ENCODE measurements at places on chromosomes 6 and 20. TPM values are rescaled to one million over a fixed set of nuclear protein-coding genes. Genes with fewer than 3 reads are reported as not detected.
A peak's percentile ranks its signal among the peaks of the same experiment; 100 is the strongest.

The HEY2 gene
- 2.2 TPM for total RNA-seq

The DSP gene
- 119 TPM for total RNA-seq

- H3K27me3 ChIP-seq: no peaks in the 10 kb centered on the region
- DNase-seq: peak; percentile 66
- H3K36me3 ChIP-seq: no peaks in the 10 kb centered on the region
- no peak overlapping the region for H3K27ac ChIP-seq
These were observed 104.7 kb downstream of the TMEM242 start for GRCh38 chr6:157218371-157219198.

DNA sequence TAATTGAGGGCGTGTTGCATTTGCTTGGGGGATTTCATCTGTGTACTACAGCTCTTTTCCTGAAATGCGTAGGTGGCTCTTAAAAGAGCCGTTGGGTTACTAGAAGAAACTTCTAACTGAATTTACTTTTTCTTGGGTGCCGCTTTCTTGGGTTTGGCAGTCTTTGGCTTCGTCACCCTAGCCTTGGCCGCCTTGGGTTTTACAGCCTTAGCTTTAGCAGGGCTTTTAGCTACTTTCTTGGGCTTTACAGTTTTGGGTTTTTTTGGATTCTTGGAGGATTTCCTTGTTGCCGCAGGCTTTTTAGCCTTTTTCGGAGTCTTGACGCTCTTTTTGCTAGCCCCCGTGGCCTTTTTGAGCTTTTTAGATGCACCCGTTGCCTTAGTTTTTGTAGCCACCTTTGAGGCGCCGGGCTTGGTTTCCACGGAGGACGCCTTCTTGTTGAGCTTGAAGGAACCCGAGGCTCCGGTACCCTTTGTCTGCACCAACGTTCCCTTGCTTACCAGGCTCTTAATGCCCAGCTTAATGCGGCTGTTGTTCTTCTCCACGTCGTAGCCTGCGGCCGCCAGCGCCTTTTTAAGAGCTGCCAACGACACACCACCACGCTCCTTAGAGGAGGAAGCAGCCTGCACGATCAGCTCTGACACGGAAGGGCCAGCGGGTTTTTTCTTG lies 54.5 kb downstream of the TRIM38 start:
- peak overlapping the region; percentile 70 for H3K4me3 ChIP-seq
- no peaks in the 10 kb centered on the region for H3K27me3 ChIP-seq
- peak; percentile 69 for DNase-seq
- peak overlapping the region; percentile 82 for H3K27ac ChIP-seq
- H3K36me3 ChIP-seq: no peaks in the 10 kb centered on the region
- H3K4me1 ChIP-seq: peaks cover 25% of the 10 kb centered on the region

GRCh38 chr6:168136622-168137021 lies 57.6 kb upstream of the FRMD1 start:
- no peak overlapping the region for H3K4me3 ChIP-seq
- no peaks in the 10 kb centered on the region for H3K36me3 ChIP-seq
- no peaks in the 10 kb centered on the region for H3K27me3 ChIP-seq

DNA sequence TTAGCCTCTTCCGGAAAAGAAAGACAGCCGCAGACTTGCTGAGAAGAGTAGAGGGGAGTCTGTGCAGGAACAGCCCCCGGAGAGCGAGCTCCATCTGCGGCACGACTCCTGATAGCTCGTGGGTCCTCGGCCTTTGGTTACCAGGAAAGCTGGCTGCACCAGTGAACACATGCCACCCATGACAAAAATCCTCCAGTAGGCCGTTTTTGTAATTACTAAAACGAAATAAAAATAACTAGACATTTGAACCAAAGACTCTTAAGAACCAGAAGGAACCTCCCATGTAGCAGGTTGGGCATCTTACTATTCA lies 42.2 kb downstream of the RAMACL start:
- DNase-seq: no peak
- no peaks in the 10 kb centered on the region for H3K27me3 ChIP-seq
- H3K27ac ChIP-seq: no peak overlapping the region
- H3K4me1 ChIP-seq: peaks cover 21% of the 10 kb centered on the region
- H3K36me3 ChIP-seq: no peaks in the 10 kb centered on the region

- H3K27me3 ChIP-seq: no peaks in the 10 kb centered on the region
- no peak for DNase-seq
- H3K27ac ChIP-seq: peak overlapping the region; percentile 12
- H3K36me3 ChIP-seq: no peaks in the 10 kb centered on the region
These were observed 107.6 kb downstream of the JAG1 start for GRCh38 chr20:10565922-10566897.

DNA sequence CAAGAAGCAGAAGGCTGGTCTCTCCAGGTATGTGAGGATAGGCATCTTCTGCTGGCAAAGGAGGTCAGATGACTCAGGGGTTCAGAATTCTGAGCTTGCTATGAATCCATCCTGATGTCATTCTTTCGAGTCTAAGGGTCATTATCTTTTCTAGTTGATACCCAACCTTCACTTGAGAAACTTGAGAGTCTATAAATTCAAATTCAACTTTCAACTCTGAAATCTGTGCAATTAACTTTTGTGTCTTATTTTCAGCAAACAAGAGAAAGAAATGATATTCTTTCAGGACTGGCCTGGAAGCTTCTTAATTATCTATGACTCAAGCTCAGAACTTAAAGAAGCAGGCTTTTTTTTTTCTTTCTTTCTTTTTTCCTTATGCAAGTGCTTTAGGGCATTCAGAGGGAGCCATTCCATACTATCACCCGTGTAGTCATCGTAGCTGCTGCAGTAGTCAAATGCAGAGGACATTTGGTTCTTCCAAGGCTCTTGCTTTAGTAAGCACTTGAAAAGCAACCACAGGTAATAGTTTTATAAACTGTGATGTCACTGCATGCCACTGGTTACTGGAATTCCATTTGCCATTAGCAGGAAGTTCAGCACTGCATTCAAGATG lies 93.0 kb downstream of the ADTRP start:
- H3K27me3 ChIP-seq: no peaks in the 10 kb centered on the region
- H3K27ac ChIP-seq: peak overlapping the region; percentile 3
- no peaks in the 10 kb centered on the region for H3K36me3 ChIP-seq
- no peak for DNase-seq

DNA sequence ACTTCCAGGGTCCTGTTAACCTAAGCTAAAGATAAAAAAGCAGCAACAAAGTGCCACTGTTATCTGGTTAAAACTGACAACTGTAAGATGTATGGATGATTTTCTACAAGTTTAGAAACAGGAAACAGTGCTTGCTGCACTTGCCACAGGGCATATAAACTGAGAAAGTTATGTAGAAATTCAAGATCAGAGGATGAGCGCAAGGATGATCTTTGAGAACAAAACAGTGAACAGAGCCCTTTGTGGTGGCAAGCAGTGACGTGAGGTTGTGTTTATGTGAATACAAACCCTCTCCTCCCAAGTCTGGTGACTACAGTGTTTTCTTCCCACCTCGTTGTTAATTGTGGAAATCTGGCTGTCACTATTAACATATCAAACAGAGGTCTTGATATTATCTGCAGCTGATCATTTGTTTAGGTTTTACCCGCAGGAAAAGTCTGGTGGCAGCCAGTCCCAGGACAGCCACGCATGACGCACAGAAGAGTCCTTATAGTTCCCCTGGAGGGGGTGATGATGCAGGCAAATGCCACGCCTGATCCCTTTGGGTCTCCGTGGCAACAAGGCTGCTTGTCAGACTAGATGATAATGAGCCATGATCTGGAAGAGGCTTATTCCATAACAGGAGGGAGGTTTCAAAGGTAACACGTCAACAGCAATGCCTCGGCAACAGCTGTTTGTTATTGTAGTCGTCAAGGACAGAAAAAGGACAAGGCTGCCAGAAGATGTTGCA lies 43.1 kb upstream of the TNFAIP3 start:
- no peak overlapping the region for H3K4me3 ChIP-seq
- H3K27ac ChIP-seq: no peak overlapping the region
- no peaks in the 10 kb centered on the region for H3K36me3 ChIP-seq
- H3K27me3 ChIP-seq: no peaks in the 10 kb centered on the region
